Ascending aorta (tissue), 2 donors: ENCODE measurements at places on chromosomes 4 and X.

GRCh38 chr4:72919464-72919863, 150.1 kb downstream of the COX18 start:
- no peak for DNase-seq

GRCh38 chr4:41625531-41625930, 87.6 kb downstream of the LIMCH1 start:
- DNase-seq: no peak

DNA sequence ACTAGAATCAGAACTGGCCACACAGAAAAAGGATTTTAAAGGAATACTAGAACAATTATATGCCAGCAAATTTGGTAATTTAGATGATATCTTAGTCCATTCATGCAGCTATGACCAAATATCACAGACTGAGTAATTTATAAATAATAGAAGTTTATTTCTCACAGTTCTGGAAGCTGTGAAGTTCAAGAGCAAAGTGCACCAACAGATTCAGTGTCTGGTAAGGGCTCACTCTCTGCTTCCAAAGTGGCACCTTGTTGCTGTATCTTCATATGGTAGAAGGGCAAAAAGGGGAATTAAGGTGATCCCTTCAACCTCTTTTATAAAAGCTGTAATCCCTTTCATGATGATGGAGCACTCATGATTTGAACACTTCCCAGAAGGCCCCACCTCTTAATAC, 20.3 kb downstream of the TNIP2 start:
- DNase-seq: no peak

DNA sequence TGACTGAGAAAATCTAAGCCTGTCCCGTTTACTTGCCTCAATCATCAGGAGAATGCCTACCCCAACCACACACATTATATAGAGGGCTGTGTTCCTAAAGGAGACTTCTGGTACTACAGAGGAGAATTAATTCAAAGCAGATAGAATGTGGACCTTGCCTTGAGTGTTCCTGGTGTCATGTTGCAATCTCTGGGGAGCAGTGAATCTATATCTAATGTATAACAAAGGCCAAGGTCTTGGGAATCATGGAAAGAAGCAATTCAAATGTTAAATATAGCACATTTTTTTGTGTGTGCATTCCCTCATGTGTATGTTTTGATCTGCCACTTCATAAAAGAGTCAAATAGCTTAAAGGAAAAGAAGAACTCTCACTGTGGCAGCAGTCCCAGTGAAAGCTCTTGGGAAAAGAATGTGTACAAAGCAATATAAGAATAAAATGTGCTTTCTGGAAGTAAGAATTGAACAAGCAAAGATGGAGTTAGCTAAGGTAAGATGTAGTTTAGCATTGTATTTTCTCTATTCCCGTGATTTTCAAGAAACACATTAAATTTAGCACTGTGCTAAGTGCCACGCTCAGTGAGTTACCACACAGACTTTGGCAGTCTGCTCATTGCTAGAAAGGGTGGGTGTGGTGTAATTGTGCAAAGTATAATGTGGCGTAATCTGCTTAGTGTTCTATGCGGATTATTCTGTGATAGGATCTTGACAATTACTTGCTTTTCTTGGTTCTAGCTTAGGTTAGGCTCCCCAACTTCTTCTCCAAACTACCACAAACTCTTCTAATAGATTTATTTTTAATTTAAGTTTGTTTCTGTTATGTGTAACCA, 13.7 kb downstream of the ADH6 start:
- DNase-seq: no peak

GRCh38 chr4:33316578-33316977, 2596.4 kb downstream of the PCDH7 start:
- no peak for DNase-seq

GRCh38 chr4:142558851-142559250, 287.2 kb downstream of the INPP4B start:
- DNase-seq: no peak

GRCh38 chrX:8288590-8288989, 117.5 kb upstream of the VCX2 start:
- DNase-seq: no peak

- DNase-seq: no peak
Measured at GRCh38 chr4:167100120-167100519, 134.2 kb downstream of the SPOCK3 start.

DNA sequence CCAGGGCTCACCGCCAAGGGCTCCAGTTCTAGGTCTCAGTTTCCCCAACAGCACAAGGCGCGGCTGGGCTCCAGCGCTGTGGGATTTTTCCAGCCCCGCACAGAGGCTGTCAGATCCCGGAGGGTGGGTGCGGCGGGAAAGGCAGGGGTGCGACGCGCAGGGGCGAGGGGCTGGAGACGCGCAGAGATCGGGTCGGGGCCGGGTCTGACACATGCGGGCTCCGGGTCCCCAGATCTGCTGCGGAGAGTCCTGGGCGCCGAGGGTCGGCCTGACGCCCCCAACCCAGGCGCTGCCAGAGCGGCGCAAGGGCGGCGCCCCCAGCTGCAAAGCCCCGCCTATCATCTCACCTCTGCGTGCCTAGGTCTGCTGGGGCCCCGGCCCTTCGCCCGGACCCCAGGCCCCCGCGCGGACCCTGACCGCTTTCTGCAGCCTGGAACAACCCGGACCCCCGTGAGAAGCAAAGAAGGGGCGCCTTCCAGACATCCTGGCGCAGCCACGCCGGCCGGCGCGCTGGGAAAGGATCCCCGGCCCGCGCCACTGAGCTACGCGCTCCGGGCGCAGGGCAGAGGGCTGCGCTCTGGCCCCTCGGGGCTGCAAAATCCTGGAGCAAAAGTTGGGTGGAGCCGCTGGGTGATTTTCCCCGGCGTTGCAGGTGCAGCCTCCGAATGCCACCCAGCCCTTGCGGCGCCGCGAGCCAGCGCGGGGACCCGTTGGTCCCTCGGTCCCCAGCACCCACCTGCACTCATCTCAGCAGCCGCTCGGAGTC, 486 bp downstream of the ABLIM2 start:
- DNase-seq: no peak

DNA sequence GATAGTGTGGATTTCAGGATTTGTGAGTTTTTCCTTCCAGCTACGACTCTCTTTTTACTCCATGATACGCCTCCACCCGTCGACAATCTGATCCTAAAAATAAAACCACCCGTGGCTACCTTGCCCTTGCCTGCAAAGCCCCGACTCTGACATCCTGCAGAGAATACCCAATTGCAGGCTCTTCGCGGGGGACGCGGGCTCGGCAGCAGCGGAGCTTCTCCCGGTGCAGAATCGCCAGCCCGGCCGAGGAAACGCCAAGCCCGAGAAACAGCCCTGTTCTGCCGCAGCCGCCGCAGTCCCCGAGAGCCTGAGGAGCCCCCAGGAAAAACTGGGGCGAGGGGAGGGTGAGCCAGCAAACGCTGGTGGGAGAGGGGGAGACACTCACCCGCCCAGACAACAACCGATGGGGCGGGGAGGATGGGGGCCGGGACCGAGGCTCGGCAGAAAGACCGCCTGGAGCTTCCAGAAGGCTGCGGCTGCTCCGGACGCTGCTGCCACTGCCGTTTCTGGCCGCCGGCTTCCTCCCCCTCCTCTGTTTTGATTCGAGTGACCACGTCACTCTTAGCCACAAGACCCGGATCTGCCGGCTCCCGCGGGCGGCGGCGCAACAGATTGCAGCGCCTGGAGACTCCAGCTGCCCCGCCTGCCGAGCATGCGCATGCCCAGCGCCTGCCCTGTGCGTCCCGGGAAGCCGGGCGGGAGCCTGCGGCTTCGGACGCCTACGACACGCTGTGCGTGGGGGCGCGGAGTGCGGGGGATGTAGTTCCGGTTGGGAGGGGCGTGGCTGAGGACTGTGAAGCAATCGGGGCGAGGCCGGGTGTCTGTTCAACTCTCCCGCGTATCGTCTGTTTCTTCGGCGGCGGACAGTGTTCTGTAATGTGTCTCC, at the start of gene SMIM14:
TSS of gene SMIM14 (minus strand) at position 512 of the 886 bp plus-strand sequence. CDS start 33,720 bp downstream, outside the sequence.
- DNase-seq: peak; percentile 96

DNA sequence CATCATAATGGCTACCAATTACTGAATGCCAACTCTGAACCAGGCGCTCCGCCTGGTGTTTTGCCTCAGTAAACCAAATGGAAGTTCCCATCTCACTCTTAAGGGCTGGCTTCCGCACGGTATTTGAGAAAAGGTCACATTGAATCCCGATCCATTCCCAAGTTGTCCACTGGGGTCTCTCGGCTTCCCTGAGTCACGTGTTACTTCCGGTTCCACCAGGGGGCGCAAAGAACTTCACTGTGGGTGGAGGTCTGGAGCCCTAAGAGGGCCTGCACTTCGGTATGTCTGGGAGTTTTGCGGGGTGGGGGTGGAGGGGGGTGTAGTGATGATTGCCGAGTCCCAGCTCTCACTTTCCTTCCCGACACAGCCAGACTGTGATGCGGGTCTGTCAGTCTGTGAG, 13.4 kb upstream of the NHS start:
- no peak for DNase-seq

GRCh38 chrX:9983846-9984245, 16.7 kb downstream of the CLDN34 start:
- no peak for DNase-seq

GRCh38 chr4:48756689-48757220, 23.3 kb downstream of the FRYL start:
- DNase-seq: no peak

DNA sequence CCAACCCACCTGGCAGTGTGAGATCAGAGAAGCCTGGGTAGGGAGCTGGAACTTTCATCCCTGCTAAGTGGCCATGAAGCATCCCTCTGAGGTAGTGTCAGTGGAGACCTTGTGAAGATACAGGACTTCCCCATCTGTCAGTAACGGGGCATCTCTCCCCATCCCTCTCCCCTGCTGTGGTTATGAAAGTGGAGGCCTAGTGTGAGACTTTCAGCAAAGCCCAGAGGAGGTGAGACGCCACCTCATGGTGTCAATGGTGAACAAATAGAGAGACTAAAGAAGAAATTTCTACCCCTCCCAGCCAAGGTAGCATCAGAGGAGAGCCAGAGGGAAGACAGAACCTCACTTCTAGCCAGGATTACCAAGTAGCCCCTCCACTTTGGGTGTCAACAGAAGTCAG, 150.2 kb downstream of the VEGFC start:
- no peak for DNase-seq

GRCh38 chrX:1483843-1484637, 31.3 kb upstream of the ASMTL start:
- peak; percentile 33 for DNase-seq

DNA sequence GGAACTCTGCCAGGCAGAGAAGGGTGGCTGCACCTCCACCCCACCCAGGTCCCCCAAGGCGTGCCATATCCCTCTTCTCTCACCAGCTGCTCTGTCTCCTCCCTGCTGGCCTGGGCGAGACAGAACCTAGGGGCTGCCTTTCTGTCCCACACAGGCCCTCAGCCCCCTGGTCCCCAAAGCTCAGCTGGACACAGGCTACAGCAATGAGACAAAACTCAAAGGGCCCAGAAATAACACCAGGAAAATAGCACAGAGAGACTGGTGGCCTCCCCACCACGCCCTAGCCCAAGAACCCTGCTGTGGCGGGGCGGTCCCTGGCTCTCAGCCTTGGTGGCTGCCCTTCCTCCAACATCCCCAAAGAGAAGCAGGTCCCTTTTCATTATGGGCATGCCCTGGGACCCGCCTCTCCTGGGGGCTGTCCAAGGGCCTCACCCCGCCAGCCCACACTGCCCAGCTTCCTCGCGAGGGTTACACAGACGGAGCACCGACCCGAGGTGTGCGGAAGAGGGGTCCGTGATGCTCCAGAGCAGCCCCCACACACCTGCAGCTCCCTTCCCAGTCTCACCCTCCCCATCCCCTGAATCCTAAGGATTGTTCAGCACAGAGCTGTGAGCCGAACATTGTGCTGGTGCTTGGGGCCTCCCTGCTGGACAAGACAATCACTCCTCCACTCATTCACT, 67.7 kb upstream of the HMX1 start:
- DNase-seq: no peak

DNA sequence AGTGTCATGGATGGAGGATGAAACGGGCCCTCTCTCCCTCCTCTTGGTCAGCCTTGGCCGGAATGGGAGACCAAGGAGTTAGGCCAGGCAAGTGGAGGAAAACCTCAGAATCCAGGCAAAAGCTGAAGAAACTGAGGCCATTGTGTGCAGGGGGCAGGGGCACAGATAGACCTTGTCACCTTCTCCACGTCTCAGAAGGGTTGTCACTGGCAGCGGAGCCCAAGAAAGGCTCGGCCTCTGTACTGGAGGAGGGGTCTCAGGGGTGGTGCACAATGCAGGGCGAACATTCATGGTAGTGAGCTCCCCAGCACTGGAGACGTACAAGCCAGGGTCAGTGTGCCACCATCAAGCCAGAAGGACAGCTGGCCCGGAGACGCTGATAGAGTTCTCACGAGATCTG, 139.5 kb downstream of the CPZ start:
- peak; percentile 42 for DNase-seq

DNA sequence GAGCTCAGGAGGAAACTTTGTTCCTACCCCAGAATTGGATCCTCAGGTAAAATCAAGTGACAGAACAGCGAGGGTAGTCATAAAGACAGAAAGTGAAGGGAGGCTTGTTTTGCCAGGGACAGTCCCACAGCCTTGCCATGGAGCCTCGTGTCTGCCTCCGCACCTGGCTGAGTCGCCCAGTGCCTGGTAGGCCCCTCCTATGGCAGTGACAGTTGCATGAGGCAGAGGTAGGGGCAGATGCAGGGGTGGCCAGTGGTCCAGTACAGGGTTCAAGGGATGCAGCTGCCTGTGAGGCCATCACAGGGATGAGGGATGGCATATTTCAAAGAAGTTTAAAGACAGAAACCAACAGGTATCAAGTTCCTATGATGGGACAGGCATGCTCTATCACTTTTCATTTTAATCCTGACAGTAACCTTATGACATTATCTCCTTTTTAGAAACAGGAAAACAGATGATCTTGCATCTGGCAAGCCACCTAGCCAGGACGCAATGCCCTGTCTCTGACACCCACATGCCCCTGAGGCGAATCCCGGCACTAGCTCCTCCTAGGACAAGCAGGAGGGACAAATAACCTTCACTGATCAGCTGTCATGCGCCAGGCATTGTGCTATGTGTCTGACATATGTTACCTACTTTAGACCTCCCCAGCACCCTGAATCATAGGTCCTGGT, 127.4 kb upstream of the ENPP6 start:
- no peak for DNase-seq

DNA sequence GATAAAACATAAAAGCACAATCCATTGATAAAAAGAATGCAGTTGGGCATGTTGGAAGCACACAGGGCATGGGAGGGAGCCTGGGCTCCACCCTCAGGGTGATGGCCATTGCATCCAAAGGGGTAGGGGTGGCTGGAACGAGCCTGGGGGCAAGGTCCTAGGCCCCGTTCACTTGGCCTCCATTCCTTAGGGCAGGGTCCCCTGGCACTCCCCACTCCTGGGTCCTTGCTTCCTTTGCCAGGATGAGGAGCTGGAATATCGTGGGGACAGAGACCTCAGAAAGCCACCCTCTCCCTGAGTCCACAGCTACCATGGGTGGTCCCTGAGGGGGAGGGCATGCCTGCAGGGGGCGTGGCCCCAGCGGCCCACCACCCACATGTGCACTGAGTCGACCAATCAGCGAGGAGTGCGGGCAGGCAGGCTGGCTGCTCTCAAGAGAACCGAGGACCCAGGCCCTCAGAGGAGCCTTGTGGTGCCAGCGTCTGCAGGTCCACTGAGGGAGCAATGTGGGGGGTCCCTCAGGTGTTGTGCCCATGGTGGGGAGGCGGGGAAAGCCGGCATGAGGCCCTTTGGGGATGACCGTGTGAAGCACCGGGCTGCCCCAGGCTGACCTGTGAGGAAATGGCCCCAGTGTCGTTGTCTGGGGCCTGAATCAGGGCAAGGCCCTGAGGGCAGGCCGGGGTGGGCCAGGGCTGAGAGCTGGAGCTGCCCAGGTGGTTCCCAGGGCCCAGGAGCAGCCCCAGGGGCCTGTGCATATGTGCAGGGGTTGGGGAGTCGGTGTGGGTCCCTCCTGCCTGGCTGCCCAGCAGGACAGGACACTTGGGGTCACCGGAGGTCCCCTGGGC, 78.6 kb upstream of the AMELX start:
- no peak for DNase-seq
